Stimulated activated naive CD8-positive, alpha-beta T cell treated with anti-CD3 and anti-CD28 coated beads, Interleukin-15, amount 100 ng/mL, for 72 hours (primary cell): ENCODE measurements at places on chromosomes 12 and 14.

GRCh38 chr12:124509676-124510300 lies 57.6 kb downstream of the NCOR2 start:
- DNase-seq = no peak

GRCh38 chr12:103140286-103140685 lies 182.8 kb downstream of the ASCL1 start:
- DNase-seq = no peak

DNA sequence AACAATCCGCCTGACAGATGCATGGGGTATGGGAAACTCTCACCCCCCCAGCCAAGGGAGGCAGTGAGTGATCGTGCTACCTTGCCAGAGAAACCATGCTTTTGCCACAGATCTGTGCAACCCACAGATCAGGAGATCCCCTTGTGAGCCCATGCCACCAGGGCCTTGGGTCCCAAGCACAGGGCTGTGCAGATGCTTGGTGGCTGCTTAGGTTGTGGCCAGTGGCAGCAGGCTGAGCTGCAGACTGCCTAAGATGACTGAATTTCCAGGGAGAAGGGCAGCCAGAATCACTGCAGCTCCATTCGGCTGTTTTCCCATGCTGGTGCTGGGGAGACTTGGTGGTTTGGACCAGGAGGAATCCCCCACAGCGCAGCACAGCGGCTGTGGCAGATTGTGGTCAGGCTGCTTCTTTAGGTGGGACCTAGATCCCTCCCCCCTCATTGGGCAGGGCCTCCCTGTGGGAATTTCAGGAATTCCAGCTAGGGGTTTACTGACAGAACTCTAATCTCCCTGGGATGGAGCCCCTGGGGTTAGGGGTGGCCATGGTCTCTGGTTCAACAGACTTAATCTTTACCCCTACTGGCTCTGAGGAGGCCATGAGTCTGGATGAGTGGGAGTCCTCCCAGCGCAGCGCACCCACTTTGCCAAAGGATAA lies 264.6 kb upstream of the DAAM1 start:
- DNase-seq = no peak

DNA sequence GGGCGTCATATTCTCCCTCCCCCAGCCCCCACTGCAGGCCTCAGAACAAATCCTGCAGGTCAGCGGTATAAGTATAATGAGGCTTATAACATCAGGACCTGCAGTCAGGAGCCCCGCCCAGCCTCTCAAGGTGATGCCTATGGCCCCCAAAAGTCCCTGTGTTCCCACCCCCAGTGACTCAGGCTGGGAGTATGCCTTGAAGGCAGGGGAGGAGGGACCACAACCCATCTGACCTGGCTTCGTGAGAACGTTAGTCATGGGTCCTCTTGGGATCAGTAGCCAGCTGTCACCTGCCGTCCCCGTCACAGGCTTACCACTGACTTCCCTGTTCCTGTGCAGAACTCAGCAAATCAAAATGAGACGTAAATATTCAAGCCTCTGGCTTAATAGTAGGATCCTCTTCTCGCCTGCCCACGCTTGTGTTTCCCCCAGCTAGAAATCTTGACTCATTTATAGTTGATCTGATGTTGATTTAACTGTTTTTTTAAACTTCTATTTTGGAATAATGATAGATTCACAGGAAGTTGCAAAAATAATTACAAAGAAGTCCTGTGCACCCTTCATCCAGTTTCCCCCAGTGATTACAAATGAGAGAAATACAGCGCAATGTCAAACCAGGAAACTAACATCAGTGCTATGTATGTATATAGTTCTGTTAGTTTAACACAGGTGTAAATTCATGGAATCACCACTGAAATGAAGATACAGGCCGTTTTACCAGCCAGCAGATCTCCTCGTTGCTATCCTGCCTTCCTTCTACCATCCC lies 107.5 kb downstream of the ADGRD1 start:
- DNase-seq = no peak

- DNase-seq = no peak
Measured at GRCh38 chr14:20626274-20626673, 15.2 kb downstream of the OR6S1 start.

GRCh38 chr14:61048640-61049039 lies 67.6 kb downstream of the SLC38A6 start:
- DNase-seq = no peak

DNA sequence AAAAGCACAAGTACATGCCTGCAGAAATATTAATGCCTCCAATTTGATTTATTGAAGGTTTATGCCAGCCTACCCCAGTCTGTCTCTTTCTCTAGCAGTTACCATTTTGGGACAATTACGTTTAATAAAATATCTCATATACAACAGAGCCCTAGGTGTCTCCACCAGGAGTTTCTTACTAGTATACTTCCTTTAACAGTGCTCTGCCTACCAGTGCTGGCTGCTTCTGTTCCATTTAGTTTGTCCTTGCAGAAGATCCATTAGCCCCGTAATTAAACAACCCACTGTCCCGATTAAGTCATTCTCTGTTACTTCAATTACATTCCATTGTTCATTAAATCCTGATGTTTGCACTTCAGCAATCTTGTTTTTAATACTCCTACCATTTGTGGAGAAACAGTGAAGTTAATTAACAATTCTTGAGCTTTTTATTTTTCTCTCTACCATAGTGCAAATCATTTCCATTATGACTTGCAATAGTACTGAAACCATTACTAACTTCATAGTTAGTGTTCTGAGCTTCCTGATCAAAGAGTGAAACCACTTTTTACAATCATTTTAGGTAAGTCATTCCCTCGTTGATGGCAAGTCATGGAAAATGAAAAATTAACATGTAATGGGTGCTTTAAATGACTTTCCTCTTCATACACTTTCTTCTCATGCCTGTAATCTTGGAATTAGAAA lies 121.1 kb downstream of the PLXNC1 start:
- no peak for DNase-seq

GRCh38 chr14:61730756-61731373 lies 31.4 kb upstream of the SNAPC1 start:
- no peak for DNase-seq

GRCh38 chr12:102806110-102806509 lies 110.9 kb downstream of the PAH start:
- no peak for DNase-seq

- DNase-seq = no peak
Measured at GRCh38 chr14:104201063-104201462, 62.7 kb downstream of the KIF26A start.

- DNase-seq = no peak
Measured at GRCh38 chr12:50932787-50933280, 19.5 kb upstream of the HIGD1C start.

DNA sequence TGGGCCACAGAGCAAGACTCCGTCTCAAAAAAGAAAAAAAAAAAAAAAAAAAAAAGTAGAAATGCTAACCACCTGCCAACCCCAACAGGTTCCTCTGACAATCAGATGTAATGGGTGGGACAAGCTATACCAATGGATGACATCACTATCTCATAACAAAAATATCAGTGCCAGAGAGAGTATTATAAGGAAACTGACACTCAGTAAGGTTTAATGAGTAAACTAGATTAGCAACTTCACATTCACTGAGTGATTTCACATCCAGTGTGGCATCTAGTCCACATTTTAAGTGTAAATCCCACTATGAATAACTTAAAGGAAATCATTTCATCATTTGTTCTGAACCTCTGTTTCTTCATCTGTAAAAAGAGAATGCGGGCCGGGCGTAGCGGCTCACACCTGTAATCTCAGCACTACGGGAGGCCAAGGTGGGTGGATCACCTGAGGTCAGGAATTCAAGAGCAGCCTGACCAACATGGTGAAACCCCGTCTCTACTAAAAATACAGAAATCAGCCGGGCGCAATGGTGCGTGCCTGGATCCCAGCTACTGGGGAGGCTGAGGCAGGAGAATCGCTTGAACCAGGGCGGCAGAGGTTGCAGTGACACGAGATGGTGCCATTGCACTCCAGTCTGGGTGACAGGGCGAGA lies 1.8 kb downstream of the SART3 start:
- no peak for DNase-seq

- no peak for DNase-seq
Measured at GRCh38 chr14:94161058-94161457, 13.1 kb upstream of the PPP4R4 start.

- no peak for DNase-seq
Measured at GRCh38 chr14:36300337-36300736, 20.1 kb downstream of the MBIP start.

- no peak for DNase-seq
Measured at GRCh38 chr12:78101946-78102635, 271.4 kb downstream of the NAV3 start.

- DNase-seq = no peak
Measured at GRCh38 chr14:33956640-33957039, 5.8 kb upstream of the EGLN3 start.

DNA sequence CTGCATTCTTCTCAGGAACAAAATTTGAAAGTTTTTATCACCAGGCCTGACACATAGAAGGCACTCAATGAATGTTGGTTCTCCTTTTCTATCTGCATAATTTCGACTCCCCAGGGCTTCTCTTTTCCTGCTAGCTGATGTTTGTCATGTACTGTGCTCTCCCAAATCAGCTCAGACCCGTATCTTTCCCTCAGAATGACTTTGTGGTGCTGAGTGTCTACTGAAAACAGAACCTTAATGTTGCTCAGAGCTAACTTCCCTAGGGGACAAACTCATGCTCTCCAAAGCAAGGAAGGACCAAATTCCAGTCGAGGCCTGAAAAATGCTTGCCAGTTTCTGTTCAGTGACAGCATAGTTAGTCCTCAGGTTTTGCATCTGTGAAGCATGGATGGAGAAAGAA lies 1.9 kb downstream of the ARHGDIB start:
- DNase-seq = no peak

DNA sequence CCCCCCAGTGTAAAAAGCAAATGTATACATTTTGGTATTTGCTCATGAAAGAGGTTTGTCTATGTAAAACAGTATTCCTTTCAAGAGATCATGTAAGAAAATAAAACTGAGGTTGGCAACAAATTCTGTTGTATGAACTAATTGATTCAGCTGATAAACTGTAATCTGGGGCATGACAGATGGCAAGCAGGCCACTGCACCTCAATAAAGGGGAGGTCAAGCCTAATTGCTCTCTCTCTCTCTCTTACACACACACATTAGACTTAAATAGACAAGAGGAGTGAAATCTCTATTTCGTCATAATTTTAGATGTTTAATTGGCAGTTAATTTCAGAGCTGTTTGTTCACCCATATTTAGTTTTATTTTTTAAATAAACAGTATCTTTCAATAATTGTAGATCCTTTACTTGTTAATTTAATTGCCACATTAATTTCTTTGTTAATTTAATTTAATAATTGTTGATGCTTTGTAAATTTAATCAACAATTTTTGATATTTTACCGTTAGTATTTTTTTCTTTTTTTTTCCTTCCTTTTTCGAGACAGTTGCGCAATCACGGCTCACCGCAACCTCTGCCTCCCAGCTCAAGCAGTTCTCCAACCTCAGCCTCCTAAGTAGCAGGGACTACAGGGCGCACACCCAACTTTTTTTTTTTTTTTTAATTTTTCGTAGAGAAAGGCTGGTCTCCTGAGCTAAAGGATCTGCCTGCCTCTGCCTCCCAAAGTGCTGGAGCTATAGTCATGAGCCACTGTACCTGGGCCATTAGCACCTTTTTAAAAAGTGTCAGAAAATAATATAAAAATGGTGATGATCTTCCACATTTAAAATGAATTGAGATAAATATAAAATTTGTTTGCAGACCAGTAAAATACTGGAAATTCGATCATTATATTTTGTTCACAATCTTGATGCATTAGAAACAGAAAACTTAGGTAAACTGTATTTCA lies 577.7 kb downstream of the SLC16A7 start:
- no peak for DNase-seq

GRCh38 chr14:103118018-103118662 lies 5.1 kb upstream of the TNFAIP2 start:
- DNase-seq = no peak

DNA sequence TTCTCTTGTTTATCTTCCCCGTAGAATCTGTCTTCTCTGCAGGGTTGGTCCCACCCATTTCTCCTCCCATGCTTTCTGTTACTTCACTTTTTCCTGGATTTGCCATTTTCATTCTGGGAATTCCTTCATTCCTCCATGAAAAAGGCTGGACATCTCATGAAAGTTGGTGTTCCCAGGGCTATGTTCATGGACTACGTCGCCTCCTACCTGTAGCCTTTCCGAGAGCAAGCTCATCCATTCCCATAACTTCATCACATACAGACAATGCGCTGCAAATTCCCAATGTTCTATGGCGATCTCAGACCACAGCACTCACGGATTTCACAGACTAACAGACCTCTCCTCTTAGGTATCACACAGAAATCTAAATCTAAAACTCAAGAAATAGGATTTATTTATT lies 217.1 kb downstream of the EXOC5 start:
- DNase-seq = no peak

GRCh38 chr12:50637870-50638481 lies 125.9 kb upstream of the ATF1 start:
- DNase-seq = no peak

GRCh38 chr14:35043046-35043445 lies 3.0 kb upstream of the FAM177A1 start:
- DNase-seq = no peak

DNA sequence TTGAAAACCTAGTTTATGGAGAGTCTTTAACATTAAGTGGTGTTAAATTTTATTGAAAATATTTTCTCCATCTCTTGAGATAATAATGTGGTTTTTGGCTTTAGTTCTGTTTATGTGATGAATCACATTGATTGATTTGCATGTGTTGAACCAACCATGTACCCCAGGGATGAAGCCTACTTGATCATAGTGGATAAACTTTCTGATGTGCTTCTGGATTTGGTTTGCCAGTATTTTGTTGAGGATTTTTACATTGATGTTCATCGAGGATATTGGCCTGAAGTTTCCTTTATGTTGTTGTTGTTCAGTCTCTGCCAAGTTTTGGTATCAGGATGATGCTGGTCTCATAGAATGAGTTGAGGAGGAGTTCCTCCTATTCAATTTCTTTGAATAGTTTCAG lies 222.6 kb downstream of the ADAMTS20 start:
- no peak for DNase-seq

DNA sequence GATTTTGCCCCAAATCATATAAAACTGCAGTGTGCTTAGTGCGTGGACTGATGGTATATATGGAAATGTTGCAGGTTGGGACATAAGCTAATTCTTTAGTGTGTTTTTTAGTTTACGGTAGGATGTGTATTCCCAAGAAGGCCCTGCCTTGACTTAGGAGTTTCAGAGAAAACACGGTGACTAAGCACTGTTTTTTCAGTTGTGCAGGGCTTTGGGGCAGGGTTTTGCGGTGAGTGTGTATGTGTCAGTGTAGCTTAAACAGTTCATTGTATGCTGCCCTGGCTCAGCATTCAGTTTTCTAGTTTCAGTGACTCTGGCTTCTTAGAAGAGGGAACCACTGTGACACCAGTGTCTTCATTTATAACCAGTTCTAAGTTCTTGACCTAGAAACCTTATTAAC lies 101.2 kb downstream of the AKAP6 start:
- DNase-seq = no peak
